NT2/D1 (cell line): ENCODE measurements at places on chromosomes 16 and 17.

DNA sequence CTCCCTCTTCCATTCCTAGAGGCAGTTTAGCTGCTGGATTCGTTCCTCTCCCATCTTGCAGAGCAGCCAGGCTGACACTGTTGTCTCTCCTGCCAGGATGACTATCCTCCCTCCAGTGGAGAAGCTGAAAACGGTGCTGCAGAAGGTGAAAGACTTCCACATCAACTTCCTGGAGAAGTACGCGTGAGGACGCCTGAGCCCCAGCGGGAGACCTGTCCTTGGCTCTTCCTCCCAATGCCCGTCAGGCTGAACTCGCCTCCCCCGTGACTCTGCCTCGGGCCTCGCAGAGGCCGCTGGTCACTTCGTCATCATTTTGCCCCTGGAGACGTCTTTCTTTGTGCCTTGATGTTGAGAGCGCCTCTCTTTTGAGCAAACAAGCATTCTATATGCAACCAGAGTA is 44.6 kb downstream of the GPT2 start:
- DNase-seq, result no peak

- no peak for DNase-seq
Observed at GRCh38 chr17:67156269-67157199, 88.5 kb downstream of the HELZ start.

DNA sequence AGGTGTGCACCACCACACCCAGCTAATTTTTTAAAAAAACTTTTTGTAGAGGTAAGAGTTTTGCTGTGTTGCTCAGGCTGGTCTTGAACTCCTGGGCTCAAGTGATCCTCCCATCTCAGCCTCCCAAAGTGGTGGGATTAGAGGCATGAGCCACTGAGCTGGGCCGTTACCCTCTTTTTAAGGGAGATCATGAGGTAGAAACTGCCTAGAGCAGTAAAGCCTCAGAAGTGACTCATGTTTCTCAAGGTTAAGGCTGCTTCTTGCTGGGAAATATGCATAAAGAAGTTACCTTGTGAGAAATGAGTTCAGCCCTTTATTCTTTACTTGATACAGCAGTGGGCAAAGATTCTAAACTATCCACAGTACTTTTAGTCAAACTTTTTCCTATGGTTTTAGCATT is 38.2 kb downstream of the GRB2 start:
- DNase-seq, result no peak

GRCh38 chr16:23060458-23061320 is 88.6 kb downstream of the USP31 start:
- DNase-seq, result peak; percentile 66

- no peak for DNase-seq
Observed at GRCh38 chr16:76577003-76577402, 299.8 kb downstream of the CNTNAP4 start.

DNA sequence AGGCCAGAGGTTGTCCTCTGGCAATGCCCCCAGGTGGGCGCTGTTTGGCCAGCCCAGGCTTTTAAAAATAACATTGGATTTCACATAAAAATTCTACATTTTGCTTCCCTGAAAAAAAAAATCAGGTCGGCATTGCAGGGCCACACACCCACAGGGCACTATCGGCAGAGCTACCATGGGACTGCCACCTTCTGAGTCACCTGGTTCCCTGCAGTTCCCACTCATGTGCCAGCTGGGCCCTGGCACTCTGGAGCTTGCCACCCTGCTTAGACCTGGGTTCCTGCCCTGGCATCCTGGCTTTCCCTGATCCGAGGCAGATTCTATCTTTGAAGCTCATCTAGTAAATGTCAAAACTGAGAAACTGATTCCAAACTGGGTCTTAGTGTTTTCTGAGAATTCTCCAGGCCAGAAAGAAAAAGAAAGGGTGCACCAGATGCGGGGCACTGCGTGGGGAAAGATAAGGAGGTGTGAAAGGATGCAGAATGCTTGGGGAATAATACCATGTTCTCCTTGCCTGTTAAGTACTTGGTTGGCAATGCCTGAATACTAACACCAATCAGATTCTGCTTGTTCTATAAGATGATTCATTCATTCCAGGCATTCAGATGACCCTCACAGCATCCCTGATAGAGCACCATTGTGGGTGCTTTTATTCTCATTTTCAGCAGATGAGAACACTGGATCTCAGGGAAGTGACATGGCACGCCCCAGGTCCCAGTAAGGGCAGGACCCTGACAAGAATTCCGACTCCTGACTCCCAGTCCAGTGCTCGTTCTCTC is 51.8 kb downstream of the RAI1 start:
- DNase-seq, result no peak

- DNase-seq, result no peak
Observed at GRCh38 chr16:8543258-8543657, 47.1 kb downstream of the TMEM114 start.

DNA sequence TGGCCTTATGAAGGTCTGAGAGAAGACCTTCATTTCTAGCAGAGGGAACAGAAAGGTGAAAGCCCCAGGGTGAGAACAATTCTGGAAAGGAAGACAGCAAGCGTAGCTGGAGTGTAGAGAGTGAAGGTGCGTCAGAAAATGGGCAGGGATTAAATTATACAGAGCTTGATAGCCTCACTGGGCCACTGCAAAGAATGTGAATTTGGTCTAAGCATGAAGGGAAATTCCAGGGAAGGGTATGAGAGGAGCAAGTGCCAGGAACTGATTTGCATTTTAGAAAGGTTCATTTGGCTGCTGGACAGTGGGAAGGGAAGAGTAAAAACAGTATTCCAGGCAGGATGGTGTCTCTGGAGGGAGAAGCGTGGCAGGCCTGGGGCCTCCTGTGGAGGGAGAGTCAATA is 274.1 kb upstream of the ASIC2 start:
- no peak for DNase-seq

- no peak for DNase-seq
Observed at GRCh38 chr16:77299395-77299794, 100.2 kb downstream of the SYCE1L start.

GRCh38 chr16:31274831-31275816 is 15.3 kb downstream of the ITGAM start:
- DNase-seq, result no peak

DNA sequence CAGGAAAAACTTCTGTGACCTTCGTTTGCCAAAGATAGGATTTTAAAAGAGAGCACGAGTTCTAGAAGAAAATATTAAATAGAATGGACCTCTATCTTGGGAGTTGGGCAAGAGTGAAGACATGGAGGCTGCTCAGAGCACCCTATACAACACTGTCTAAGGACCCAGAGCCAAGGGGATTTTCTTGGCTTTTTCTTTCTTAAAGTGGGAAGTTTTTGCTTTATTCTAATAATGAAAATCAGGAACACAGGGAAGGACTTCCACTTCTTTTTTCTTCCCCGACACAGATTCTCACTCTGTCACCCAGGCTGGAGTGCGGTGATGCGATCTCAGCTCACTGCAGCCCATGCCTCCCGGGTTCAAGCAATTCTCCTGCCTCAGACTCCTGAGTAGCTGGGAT is 94.1 kb downstream of the ZNF778 start:
- no peak for DNase-seq

GRCh38 chr17:9899280-9900043 is 5.6 kb downstream of the RCVRN start:
- DNase-seq, result no peak
